Activated T-cell treated with anti-CD3 and anti-CD28 coated beads, Interleukin-2, amount 50 U/mL, for 1 hour (primary cell): ENCODE measurements at places on chromosomes 2 and 18.

DNA sequence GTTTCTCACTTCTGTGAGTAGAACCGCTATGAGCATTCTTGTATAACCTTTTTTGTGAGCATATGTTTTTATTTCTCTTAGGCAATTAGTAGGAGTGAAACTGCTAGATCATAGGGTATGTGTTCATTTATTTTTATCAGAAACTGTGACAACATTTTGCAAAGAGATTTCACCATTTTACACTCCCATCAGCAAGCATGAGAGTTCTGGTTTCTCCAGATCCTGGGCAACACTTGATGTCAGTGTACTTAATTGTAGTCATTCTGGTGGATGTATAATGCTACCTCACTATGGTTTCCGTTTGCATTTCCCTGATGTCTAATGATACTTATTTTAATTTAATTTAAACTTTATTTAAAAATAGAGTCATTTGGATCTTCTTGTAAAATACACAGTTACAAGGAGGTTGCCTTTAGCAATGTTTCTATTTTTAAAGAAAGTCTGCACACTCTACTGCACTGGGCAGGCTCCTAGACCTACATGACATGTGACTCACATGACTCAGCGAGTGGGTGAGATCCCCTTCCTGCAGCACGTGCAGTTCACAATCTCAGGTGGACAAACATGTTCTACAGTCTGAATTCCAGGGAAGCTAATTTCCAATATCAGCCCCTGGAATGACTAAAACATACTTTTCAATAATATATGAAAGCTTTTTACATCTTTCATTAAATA, 127.0 kb upstream of the BCL2L11 start:
- no peak for DNase-seq

GRCh38 chr2:144505245-144505831, 14.6 kb downstream of the ZEB2 start:
- DNase-seq = no peak

DNA sequence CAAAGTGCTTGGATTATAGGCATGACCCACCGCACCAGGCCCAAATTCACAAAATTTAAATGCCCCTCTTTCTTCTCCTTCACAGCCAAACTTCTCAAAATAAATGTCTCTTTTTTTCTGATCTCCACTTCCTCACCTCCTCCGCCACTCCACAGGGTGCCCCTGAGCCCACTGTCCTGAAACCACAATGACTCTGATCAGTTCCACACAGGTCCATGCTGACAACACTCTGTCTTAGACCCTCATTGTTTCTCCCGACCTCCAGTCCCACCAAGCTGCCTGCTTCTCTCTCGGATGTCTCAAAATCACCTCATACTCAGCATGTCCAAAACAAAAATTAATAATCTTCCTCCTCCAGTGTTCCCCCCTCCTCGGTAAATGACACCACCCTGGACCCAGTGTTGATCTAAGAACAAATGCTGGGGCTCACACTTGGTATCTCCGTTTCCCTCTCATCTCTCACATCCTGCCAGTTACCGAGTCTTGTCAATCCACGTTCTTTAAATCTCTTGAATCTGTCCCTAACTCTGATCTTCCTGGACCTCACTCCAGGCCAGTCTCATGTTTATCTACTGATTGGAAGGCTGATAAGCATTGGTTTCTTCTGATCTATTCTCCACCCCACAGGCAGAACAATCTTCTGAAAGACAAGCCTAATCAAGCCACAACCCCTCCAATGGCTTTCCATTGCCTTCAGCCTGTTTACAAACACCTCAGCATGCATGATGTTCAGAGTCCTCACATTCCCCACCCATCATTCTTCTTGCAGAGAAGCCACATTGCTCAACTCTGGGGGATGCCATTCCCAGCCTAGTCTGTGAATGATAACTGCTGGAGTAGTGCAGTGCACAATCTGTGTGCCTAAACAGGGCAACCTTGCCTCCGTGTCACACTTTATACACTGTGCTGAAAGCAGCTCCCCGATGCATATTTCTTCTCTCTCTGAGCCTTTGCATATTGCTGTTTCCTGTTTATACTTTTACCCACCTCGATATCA, 12.4 kb upstream of the ANKRD44 start:
- peak; percentile 39 for DNase-seq

GRCh38 chr2:157181234-157181633, 76.3 kb upstream of the GALNT5 start:
- DNase-seq = no peak

DNA sequence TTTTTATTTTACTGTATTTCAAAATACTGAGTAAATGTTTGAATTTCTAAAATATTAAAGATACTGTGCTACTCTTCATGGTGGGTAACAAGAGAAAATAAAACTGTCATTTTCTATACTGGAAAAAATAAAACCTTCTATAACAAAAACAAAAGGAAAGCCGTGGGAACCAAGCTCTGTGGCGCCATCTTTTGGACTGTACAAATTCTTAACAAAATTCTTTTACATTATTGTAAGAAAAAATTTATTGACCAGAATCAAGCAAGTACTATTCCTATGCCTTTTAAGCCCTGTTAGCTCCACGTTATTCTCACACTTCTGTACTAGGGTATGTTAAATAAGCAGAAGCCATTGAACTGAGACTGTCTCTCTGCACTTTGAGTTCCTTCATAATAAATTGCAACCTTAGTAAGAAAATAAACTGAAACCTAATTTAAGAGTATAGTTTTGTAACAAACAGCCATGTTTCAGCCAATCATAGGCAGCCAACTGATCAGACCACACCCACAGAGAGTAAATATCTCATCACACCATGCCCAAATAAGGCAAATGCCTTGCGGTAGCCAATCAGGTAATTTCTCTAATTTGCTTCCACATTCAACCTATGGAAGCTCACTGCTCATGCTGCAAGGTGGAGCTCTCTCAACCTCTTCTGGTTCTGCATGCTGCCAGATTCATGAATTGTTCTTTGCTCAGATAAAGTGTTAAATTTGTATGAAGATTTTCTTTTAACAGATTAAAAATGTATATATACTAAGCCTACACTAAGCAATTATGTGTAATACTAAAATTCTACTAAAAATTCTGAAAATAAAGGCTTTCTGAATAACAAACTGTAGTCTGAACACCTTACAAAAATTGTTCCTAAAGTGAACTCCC, 42.2 kb downstream of the HIBCH start:
- DNase-seq = no peak

DNA sequence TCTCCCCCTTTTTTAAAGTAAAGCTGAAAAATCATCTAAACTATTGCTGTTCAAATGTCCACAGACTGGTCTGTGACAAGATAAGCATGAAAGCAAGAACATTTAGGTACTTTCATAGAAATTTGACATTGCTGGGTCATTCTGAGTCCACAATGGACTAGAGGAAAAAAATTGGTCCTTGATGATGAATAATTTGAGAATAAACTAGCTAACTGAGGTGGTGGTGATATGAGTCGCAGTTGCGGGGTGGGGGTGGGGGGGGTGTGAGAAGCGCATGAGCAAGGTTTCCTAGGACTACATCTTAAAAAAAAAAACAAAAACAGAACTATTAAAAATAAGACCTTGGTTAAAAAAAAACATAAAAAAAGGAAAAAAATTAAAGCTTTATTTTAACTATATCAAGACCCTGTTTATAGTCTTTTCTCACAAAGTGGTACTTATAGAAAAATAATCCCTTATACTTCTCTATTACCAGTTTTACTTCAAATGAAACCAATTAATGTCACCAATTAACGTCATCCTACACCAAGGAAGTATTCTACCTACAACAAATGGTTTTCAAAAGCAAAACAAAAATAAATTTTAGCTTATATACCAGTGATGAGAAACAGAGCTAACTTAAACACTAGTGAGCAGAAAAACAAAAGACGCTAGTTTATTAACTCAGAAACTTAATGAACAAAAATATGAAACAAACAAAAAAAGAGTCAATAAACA, 88.1 kb downstream of the ASXL2 start:
- no peak for DNase-seq

DNA sequence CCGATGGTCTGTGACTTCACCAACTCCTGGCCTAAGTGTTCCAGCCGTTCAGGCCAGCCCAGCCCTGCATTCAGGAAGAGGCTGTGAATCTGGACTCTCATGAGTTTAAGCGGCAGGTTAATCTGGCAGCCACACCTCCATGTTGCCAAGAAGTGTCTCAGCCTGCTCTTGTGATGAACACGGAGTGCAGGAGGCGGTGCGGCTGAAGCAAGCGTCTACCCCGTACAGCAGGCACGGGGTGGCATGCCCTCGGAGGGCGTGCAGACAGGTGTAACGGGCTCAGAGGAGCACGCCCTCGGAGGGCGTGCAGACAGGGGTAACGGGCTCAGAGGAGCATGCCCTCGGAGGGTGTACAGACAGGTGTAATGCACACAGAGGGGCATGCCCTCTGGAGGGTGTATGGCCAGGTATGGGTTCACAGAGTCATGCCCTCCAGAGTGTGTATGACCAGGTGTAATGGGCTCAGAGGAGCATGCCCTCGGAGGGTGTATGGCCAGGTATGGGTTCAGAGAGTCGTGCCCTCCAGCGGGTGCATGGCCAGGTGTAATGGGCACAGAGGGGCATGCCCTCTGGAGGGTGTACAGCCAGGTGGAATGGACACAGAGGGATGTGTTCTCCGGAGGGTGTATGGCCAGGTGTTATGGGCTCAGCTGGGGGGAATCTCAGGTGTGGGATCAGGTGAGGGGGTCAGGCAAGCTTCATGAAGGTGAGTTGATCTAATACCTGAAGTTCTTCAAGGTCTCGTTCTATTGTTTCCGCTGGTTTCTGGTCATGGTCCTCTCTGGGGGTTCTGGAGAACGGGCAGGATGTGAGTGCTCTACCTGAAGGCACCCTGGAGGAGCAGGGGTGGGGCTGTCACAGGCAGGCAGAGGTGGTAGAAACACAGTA, 22.6 kb downstream of the CROCC2 start:
- DNase-seq = no peak

DNA sequence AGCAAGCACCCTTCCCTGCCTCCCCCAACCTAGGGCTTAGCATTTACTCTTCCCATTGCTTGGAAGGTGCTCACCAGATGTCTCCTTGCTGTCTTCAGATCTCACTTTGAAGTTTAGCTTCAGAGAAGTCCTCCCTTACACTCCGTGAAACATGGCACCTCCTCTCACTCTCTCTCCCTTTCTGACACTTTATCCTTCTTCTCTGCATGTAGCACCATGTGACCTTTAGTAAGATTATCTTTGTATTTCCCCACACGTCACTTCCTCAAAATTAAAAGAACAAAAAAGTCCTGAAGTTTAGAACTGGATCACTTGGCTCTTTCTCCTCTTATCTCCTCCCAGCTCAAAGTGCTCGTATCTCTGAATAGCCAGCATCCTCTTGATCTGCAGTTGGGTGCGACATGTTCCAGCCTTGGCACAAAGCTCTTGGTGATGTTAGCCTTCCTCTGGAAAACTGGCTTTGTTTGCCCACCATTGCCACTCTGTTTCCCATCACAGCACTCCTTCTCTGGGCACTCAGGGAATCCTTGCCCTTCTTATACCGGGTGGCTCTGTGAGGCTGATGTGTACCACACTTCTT, 40.6 kb upstream of the EPAS1 start:
- DNase-seq = no peak

DNA sequence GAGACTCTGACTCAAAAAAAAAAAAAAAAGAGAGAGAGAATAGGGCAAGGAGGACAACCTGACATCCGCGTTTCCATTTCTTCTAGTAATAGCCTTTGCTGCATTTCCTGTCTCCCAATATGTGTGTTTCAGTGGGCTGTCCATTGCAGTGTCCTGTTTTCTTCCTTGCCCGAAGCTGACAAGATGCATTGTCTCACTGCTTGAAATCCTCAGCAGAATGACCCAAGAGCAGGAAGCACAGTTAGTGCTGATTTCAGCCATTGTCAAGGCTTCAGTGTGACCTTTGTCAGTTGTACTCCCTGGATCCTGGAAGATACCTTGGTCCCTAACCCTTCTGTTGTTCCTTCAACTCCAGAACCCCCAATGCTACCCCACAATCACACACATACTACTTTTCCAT, 71.2 kb downstream of the SLC16A14 start:
- no peak for DNase-seq

GRCh38 chr2:17257189-17257909, 260.9 kb downstream of the RAD51AP2 start:
- DNase-seq = no peak

- no peak for DNase-seq
Observed at GRCh38 chr2:231965102-231965501, 3.6 kb downstream of the DIS3L2 start.

GRCh38 chr2:74092275-74092674, 55.4 kb downstream of the BOLA3 start:
- DNase-seq = no peak

DNA sequence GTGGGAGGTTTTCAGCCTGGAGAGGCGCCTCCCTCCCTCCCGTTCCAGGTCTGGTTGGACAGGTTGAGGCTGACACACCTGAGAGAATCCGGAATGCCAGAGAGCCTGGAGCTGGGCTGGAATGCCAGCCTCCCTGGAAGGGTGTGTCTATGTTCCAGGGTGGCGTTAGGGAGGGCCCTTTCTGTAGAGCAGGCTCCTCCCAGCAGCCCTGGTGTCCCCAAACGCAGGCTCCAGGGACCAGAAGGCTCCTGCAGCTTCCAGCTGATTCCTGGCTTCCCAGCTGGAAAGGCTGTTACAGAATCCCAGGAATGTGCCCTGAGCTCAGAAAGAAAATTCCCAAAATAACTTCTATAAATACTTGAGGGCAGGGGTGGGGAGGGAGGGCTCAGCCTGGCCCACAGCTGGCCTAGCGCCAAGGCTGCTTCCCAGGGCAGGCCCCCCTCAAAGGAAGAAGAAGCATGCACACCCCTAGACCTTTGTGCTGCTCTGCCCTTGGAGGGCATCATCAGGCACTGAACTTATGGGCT, 85.4 kb downstream of the STPG4 start:
- no peak for DNase-seq

GRCh38 chr2:105592288-105592687, 152.4 kb upstream of the NCK2 start:
- no peak for DNase-seq

DNA sequence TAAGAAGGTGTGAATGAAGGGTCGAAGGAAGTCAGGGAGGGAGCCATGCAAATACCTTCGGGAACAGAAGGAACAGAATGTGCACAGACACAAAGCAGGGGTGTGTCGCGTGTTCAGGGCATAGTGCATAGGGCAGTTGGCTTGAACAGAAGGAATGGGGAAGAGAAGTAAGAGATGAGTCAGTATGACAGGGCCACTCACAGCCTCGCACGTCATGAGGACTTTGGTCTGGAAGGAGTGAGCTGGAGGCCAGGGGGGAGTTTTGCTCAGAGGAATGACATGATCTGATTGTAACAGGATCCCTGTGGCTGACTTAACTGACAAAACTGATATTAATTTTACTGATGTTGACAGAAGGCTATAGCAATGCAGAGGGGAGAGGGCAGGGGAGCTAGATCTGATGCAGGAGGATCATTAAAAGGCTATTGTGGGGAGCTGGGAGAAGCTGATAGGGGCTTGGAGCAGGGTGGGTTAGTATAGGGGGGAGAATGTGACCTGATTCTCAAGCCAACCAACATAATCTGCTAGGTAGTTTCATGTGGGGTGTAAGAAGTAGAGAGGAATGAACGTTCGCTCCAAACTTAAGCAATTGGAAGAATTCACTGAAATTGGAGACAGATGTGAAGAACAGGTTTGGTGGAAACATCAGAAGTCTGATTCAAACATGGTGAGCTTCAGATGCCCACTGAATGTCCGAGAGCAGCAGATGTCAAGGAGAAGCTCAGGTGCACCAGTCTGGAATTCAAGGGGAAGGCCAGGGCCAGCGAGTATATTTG, 60.4 kb upstream of the COPS8 start:
- no peak for DNase-seq
